ENCODE measurements at places on chromosomes 3 and 15.
A peak's percentile ranks its signal among the peaks of the same experiment; 100 is the strongest.

- DNase-seq, result no peak
These were observed 72.5 kb upstream of the ADAMTSL3 start for GRCh38 chr15:83581381-83581780.

- no peak for DNase-seq
These were observed 147.5 kb downstream of the NFKBIZ start for GRCh38 chr3:101996832-101997231.

DNA sequence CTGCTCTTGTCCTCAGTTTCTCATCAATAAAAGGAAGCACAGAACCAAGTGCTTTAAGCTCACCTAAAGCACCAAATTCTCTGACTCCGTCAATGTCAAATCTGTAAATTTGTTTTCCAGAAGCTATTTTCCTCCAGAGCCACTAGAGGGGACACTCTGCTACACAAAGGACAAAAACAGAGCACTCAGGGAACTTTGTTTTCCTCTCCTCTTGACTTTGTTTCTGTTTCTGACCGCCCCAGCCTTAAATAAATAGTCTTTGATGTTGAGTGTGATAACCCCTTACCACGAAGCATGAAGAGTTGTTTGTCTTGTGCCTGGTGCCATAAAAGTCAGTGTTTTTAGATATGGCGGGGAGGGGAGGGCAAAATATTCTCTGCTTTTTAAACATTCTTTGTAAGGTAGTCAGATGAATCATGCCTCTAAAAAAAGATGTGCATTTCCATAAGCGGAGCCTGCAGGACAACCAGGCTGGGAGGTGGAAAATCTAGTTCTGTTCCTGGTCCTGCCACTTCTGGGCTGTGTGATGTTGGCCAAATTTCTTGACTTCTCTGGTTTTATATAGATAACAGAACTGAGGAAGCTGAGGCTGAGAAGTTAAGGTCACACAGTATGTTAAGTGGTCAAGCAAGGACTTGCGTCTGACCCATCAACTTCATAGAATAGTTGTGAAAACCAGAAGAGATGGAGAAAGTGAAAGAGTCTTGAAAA, 7.3 kb upstream of the ZBTB38 start:
- peak; percentile 44 for DNase-seq

GRCh38 chr15:60999771-61000170, 229.3 kb downstream of the RORA start:
- no peak for DNase-seq

GRCh38 chr3:130900959-130901358, 7.1 kb downstream of the ATP2C1 start:
- DNase-seq, result no peak

DNA sequence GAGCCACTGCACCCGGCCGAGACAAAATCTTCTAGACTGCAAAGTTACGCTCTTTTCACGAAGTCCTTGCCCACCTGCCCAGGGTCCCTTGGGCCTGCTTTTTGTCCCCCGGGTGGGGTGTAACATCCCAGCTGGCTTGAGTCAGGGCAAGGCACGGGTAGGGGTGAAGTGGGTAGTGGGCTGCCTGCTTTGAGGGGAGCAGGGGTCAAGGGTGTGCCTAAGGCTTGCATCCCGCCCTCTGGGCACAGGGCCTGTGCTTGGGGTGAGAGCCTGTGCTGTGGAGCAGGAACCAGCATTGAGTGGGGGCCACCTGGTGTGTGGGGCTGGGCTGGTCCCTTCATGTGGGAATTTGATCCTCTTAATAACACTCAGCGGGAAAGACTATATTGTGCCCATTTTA, 74.6 kb downstream of the KLF13 start:
- no peak for DNase-seq

GRCh38 chr3:13750731-13751130, 129.1 kb downstream of the WNT7A start:
- DNase-seq, result no peak

GRCh38 chr15:63726491-63726890, 107.3 kb downstream of the HERC1 start:
- DNase-seq, result no peak

DNA sequence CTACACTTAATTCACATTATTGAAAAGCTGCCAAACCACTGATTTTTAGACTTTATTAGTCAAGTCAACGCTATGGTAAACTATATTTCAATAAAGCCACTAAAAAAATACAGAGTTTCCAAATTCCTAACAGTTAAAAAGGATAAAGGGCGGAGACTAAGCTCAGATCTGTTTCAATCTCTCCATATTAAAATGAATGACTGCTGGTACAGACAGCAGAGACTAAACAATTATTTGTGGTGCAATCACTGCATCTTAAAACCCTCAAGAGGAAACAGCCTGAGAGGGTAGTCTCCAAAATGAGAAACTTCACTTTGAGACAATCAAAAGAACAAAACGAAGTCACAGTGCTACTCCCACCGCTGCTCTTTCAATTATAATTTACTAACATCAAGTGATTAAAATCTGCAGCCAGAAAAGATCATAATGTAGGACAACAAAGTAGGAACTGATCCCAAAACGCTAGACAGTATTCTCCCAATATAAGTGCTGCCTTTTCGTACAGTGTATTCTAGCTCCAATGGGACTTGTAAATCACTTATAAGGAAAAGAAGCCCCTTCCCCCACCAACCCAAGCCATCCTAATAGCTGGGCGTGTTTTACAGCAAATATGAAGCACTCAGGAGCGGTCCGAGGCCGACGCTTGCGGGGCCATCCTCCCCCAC, 1.2 kb downstream of the UBP1 start:
- DNase-seq, result no peak

All from activated CD4-positive, alpha-beta T cell treated with anti-CD3 and anti-CD28 coated beads, Interleukin-2, Interleukin-6, amounts not matched to agents 100 ng/mL and 50 ng/mL, durations not matched to agents 16 hours and 8 hours (primary cell).